ENCODE measurements at places on chromosomes 4 and X. TPM values are rescaled to one million over a fixed set of nuclear protein-coding genes. Genes with fewer than 3 reads are reported as not detected.
A peak's percentile ranks its signal among the peaks of the same experiment; 100 is the strongest.

KLHL13 gene
- 1.3 TPM for total RNA-seq

DNA sequence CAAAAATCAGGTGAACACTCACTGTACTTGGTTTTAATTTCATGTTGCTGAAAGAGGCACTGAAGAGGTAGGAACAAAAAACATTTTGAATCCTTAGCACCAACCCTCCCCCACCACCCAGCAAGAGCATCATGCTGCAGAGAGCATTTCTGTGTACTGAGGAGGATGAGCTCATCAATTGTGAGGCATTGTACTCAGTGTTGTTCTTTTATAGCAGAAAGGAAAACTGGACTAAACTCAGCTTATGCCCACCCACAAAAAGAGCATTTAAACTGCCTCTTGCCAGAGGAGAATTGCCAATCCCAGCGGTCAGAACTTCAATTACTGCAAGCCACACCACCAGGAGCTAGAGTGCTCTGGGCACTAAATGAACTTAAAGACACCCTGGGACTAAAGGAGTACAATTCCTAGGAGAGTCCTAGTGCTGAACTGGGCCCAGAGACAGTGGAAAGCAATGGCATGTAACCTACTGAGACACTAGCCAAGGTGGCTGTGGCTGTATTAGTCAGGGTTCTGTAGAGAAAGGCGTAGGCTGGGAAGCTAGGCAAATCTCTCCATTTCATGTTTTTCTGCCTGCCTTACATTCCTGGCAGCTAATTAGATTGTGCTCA, 280.7 kb upstream of the KLHL4 start:
- DNase-seq: no peak

DNA sequence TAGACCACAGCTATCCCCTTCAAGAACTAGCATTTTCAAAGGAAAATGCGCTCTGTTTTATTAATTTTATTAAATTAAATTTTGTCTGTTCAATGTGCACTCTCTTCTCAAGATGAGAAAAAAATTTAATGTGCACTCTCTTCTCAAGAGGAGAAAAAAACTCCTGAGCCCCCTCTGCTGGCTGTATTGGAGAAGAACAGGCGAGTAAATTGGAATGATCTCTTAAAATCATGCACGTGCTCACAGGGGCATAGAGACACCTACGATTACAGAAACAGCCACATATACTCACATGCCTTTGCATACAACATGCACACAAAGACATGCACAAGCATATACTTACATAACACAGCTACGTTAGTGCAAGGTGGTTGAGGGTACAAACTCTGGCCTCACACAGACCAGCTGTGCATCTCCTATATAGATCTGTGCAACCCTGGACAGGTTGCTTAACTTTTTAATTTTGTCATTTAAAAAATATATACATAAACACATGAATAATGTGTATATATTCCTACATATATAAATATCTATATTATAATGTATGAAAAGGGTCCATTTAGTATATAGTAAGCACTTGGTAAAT, 176.2 kb upstream of the CXorf66 start:
- no peak for DNase-seq

DNA sequence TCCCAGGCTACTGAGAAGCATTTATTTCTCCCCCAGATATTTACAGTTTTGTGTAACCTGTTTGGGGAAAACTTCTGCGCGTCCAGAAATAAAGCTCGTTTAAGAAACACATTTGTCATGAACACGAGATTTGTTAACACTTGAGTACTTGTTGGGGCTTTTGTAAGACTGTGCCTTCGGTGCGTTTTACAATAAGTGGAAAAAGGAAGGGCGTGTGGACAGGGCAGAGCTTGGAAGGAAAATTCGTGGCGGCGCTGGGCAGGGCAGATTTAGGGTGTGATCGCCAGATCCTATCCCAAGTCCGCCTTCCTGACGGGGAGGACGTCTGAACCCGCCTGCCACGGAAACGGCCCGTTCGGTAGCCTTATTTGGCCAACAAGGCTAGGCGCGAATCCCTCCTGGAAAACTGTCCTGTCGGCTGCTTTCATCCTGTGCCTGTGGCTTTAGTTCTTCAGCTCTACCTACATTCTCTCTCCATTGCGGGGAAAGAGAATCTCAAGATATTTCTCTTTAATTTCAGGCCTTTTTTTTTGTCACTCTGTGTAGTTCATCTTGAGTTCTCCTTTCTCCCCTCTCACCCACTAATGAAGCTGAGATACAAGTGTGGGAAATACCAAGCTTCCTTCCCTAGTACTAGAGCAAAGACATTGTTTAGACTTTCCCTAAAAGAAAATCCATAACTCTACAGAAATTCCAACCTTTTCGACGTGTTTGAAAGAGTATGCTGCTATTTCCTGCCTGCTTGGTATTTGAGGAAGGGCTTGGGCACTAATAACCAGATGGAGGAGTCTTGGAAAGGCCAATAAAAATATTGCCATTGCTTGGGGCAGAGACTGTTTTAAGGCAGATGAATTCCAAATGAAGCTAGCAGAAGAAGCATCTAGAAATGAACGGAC, 982 bp downstream of the PDLIM5 start:
- DNase-seq: peak; percentile 83

GRCh38 chr4:27308379-27308778, 447.7 kb downstream of the STIM2 start:
- no peak for DNase-seq

FGFBP1 gene
- total RNA-seq: not detected

TEX13B gene
- total RNA-seq: not detected

- no peak for DNase-seq
Observed at GRCh38 chr4:26289401-26289800, 31.4 kb upstream of the RBPJ start.

DNA sequence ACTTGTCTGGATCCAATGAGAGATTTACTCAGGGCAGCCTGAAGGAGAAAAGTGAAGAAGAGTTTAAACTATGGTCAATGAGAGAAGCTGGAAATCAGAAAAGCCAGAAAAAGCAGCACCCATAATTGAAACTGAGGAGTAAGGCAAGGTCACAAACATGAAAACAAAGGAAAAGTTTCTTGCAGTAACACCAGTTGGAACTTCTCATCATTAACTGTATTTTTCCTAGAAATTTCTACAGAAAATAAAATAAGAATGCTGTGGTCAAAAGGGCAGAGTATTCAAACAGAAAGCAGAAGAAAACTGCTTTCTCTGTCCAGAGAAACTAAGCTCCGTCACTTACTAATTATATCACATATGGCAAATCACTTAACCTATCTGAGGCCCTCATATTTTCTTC, 102.2 kb downstream of the OR13H1 start:
- DNase-seq: no peak

DNA sequence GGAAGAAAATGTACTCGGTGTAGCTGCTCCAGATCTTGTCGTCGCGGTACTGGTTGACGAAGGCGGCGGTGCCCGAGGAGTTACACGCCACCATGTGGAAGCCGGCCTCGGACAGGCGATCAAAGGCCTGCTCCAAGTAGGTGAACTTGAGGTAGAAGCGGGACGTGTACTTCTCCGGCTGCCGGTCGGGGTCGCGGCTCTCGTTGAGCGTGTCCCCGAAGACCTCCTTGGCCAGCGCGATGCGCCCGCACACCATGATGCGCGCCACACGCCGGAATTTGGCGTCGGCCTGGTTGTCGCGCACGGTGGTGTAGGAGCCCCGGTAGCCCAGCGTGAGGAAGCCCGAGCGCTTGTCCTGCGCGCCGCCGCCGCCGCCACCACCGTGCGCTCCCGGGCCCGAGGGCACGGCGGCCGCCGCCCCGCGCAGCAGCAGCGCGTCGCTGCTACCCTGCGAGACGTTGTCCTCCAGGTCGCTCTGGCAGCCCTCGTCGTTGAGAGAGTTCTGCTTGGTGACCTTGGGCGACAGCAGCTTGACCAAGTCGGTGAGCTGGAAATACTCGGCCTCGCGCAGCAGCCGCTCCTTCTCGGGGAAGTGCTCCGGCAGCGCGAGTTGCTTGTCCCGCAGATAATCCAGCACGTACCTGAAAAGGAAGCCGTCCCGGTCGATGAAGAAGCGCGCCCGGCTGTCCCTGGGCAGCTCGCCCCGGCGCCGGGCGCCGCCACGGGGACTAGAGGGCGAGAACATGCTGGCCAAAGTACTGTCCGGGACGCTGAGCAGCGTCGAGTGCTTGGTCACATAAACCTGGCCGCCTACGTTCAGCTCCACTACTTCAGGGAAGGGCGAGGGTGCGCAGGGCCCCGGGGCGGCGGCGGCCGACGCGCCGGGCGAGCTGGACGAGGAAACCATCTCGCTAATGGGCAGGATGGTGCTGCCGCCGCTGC, 775 bp downstream of the KCTD8 start:
- peak; percentile 69 for DNase-seq

- DNase-seq: no peak
Observed at GRCh38 chr4:53788621-53789020, 197.3 kb upstream of the LNX1 start.

DNA sequence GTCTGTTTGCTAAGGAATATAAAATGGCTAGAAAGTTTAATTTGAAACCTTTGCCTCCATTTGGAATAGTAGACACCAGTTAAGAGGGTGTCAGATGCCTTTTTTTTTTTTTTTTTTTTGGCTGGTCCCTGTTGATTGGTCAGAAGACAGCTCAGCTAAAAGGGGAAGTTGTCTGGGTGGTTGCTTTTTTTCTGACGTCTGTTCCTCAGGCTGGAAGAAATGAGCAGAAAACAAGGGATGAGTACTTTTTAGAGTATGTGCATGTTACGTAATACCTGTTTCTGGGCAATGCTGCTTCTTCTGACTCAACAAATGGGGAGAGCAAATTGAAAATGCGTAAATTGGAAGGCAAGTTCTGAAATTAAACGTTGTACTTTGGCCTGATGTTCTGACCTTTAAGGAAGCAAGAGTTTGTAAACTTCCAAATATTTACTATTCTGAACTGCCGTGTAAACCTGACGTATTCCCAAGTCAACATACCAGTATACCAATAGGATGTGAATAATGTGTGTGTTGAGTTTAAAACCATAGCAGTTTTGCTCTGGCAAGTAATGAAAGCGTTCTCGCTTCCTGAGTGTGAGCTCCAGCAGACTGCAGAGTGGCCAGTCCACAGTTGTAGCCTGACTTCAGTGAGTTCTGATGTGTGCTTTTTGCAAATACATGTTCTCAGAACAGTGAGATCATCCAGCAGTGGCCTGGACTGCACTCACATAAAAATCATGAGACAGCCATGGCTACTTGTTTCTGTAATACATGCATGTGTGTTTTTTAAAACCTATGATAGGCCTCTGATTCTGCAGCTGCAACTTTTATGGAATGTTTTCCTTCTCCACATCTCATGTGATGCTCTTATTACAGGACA, 1.7 kb downstream of the SAT1 start:
- DNase-seq: no peak

CTAG2 gene
- total RNA-seq: not detected

H2AZ1 gene
- total RNA-seq: 61.1 TPM

GRCh38 chr4:180197471-180197870, 2045.7 kb upstream of the TENM3 start:
- no peak for DNase-seq

USP17L11 gene
- total RNA-seq: not detected

DNA sequence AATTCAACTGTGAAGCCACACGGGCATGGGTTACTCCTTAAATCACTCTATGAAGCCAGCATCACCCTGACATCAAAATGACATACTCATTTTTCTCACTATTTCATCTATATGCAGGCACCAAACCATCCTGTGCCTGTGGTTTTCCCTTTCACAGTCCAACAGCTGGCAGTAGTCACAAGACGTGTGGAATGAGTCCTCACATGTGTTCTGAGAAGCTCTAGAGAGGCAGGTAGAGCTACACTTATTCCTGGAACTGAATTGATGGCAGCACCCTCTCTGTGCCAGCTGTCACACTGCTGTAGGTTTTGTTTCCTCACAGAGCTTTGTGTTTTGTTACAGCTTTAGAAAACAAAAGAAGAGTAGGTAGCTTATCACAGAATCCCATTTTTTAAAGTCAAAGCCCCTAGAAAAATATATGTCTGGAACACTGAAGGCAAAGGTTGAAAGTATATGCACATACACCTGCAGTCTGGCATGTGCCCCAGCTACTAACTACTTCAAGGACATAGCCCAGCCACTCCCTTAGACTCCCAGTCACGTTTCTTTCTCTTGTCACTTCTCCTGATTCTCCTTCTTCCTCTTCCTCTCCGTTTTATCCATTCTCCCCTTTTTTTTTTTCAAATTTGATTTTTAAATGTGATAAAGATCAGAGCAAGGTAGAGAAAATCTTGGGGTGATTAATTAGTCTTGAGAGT, 107.1 kb downstream of the ANXA10 start:
- DNase-seq: no peak

- no peak for DNase-seq
Observed at GRCh38 chrX:147853701-147854100, 58.0 kb upstream of the FMR1 start.

UNC5C gene
- total RNA-seq: 1.1 TPM

- no peak for DNase-seq
Observed at GRCh38 chrX:76919761-76920160, 492.3 kb downstream of the MAGEE1 start.

SH3D19 gene
- total RNA-seq: 26.9 TPM

GRCh38 chrX:12986886-12987285, 12.0 kb downstream of the TMSB4X start:
- no peak for DNase-seq
